GM13977 (cell line): ENCODE measurements at places on chromosomes 11 and 22.

DNA sequence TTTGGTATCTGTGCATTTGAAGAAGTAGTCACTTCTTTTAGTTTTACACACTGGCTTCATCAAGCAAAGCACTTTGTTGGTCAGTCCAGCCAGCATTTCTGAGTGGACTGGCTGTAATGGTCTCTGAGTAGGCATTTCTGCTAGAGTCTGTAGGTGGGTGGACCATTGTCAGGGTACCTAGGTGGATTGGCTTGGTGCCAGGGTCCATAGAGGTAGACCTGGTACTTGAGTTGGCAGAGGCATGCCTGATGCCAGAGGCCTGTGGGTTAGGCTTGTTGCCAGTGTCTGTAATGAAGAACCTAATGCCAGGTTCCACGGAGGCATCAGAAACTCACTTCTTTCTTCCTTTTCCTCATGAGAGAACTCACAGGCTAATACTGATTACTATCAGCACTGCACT lies 157.9 kb upstream of the C11orf87 start:
- DNase-seq: no peak

- no peak for DNase-seq
Observed at GRCh38 chr22:48428631-48429371, 1398.9 kb downstream of the BRD1 start.

GRCh38 chr11:8593455-8593854 lies 573 bp downstream of the STK33 start:
- peak; percentile 46 for DNase-seq

DNA sequence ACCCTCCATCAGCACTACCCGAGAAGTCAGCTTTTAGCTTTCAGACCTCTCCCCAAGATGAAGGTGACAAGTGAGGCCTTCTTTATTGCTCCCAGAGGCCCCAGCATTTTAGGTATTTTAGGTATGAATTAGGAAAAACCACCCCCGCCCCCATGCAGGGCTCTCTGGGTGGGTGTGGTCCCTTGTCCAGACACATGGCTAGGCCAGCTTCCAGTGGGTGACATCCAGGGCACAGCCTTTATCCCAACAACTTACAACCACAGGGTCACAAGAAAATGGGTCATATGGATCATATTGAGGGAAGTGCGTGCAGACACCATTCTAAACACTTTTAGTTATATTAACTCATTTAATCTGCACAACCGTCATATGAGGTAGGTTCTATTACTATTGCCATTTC lies 42.1 kb downstream of the RIBC2 start:
- DNase-seq: no peak

DNA sequence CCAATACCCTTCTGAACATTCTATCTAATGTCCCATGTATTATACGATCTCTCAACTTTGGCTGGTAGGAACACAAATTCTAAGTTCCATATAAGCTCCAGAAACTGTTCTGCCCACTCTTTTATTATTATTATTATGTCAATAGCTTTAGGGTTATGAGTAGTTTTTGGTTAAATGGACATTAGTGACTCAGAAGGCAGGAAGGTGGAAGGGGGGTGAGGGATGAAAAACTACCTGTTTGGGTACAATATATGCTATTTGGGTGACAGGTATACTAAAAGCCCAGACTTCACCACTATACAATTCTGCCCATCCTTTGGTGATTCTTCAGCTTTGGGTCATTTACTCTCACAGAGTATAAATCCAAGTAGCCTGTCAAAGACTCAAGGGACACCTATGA lies 22.5 kb upstream of the TRIM29 start:
- no peak for DNase-seq

DNA sequence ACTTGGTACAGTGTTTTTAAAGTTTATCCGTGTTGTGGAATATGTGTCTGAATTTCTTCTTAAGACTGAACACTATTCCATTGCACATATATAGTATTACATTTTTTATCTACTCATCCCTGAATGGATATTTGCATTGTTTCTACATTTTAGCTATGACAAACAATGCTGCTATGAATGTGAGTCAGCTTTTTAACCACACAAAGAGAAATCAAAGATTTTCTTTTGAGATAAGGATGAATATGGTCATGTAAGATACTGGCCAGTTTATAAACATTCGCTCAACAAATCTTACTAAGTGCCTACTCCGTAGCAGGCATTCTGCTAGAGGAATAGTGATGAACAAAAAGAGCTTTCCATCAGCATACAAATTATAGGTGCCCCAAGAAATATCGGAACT lies 16.5 kb upstream of the OR9G4 start:
- no peak for DNase-seq

DNA sequence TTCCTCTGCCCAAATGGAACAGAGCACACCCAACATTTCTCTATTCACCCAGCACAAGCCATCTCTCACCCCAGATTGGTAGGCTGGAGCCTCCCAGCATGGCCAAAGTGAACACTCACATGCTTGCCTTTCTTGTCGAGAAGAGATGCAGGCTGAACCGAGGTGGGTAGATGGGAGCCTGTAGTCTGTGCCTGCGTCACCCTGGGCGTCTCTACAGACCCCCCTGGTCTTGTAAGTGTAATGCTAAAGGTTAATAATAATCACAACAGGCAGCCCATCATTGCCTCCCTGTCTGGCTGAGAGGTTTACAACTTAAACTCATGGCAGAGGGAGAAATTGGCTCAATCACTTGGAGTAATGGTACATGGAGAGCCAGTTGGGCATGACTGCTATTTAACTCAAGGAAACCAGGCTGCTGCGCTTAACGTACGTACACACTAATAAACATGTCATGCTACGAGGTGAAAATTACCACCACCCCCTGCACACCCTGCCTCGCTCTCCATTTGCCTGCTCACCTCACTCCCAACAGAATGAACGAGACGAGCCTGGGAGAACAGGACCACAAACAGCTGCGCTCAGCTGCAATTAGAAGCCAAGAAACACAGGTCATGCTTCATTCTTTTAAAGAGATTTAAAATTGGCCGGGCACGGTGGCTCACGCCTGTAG lies 9.1 kb upstream of the ZBTB16 start:
- DNase-seq: no peak

GRCh38 chr11:56207790-56208189 lies 26.3 kb downstream of the OR5T2 start:
- no peak for DNase-seq

- peak; percentile 76 for DNase-seq
Observed at GRCh38 chr11:9972989-9973388, 309.1 kb downstream of the SWAP70 start.

DNA sequence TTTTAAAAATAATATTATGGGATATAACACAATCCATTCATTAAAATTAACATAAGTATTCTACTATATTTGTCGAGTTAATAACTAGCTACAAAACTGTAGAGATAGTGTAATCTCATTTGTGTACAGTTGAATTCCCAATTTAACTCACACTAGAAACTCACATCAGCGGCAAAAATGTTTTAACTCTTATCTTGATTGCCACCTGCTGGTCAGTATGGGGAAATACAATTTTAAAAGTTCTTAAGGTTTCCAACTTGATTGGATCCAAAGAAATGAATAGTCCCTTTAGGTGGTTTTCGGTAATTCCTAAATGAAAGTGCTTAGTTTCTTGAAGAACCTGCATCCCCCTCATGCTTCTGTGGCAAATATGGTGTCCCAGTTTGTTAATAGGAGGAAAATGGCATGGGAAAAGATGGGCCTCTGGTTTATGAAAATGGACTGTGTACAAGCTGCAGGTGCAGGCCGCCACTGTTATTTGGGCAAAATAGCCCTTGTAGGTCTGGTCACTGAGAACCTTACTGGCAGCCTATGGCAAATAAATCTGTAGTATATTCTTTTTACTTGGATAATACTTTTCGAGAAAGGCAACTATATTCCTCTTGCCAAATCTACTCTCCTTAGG lies 33.7 kb upstream of the SLC17A6 start:
- peak; percentile 25 for DNase-seq

- DNase-seq: no peak
Observed at GRCh38 chr22:20126284-20127029, 5.1 kb upstream of the ZDHHC8 start.

GRCh38 chr11:68925611-68926010 lies 21.9 kb downstream of the IGHMBP2 start:
- no peak for DNase-seq

GRCh38 chr22:25143156-25144076 lies 56.2 kb upstream of the CRYBB3 start:
- no peak for DNase-seq

GRCh38 chr22:44256556-44257485 lies 55.9 kb downstream of the SHISAL1 start:
- DNase-seq: no peak

- no peak for DNase-seq
Observed at GRCh38 chr11:95123556-95123955, 33.9 kb downstream of the ENDOD1 start.

GRCh38 chr11:4095509-4096230 lies 1.1 kb downstream of the RRM1 start:
- DNase-seq: no peak

GRCh38 chr11:106101819-106102218 lies 24.4 kb downstream of the AASDHPPT start:
- no peak for DNase-seq
